ENCODE measurements at places on chromosomes 12 and 14.

DNA sequence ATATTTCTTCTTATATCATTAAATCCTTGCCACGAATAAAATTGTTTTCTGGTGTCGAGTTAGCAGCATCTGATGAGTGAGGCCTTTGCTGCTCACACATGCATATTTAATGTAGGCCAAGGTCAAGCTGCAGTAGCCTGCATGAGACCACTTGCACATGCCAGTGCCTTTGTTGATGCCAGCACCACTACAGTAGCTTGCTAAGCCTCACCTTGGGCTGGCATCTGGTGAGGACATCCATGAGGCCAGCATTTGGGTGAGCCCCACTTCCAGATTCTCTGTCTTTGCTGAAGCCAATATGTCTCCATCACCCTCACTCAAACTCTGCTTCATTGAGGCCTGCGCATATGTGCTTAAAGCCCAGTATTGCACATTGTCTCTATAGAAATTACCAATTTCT, 8.0 kb downstream of the CCDC59 start:
- no peak for DNase-seq

DNA sequence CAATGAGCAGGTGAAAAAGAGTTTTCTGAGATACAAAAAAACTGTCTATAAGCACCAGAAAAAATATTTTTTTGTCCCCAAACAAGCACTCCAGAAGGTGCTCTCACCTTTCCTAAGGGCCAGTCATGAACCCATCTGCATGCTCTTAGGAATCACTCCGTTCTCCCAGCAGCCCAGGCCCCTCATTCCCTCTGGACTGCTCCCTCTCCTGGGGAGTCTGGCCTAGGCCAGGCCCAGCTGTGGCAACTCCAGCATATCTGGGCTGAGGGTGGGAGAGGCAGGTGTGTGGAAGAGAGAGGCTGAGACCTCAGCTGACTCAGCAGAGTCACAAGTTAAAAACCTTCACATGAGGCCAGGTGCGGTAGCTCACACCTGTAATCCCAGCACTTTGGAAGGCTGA, 54.6 kb downstream of the TRAFD1 start:
- DNase-seq = no peak

- DNase-seq = no peak
Measured at GRCh38 chr12:44847888-44848702, 28.0 kb downstream of the NELL2 start.

DNA sequence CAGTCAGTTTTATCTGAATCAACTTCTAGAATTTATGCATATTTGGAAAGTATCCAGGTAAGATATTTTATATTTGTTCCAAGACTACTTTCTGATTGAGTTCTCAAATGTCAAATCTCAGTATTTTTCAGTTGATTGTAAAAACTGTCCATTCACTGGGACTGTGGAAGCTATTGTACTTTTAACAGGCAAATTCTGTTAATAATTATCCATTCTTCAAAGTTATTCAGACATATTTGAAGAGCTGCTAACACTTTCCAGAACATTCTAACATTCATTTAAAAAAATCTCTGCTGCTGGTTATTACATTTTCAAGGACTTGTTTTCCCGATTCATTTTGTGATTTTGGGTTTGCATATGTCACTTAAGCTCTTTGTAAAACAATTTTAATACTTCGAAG, 59.7 kb downstream of the PIK3C2G start:
- no peak for DNase-seq

GRCh38 chr12:75998292-75999063, 33.1 kb downstream of the PHLDA1 start:
- no peak for DNase-seq

GRCh38 chr12:124453419-124454351, 113.7 kb downstream of the NCOR2 start:
- DNase-seq = no peak

DNA sequence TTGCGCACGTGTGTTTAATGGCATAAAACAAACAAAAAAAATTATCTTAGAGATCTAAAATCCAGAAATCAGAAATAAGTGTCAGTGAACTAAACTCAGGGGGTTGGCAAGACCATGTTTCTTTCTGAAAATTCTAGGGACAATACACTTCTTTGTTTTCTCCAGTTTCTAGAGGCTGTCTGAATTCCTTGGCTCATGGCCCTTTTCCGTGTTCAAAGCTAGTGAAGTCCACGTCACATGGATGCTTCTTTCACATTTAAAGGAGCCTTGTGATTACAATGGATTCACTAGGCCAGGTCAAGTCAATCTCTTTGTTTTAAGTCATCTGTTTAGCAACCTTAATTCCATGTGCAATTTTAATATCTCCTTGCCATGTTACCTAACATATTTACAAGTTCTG, 22.4 kb downstream of the SLCO1B3 start:
- no peak for DNase-seq

DNA sequence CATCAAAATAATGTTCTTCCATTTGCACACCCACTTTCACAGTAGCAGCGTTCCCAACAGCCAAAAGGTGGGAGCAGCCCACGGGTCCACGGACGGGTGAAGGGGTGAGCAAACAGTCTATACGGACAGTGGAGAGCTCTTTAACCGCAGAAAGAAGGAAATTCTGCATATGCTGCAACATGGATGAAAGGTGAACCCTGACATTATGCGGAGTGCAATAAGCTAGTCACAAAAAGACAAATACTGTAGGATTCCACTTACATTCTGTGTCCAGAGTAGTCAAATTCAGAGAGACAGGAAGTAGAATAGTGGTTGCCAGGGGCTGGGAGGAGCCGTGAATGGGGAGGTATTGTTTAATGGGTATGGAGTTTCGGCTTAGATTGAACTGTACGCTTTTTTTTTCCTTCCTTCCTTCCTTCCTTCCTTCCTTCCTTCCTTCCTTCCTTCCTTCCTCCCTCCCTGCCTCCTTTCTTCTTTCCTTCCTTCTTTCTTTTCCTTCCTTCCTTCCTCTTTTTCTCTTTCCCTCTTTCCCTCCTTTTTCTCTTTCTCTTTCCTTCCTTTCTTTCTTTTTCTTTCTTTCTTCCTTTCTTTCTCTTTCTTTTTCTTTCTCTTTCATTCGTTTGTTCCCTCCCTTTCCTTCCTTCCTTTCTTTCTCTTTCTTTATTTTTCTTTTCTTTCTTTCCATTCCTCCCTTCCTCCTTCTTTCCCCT, 15.8 kb upstream of the ANKRD9 start:
- DNase-seq = no peak

GRCh38 chr12:95136598-95136997, 63.2 kb upstream of the NR2C1 start:
- no peak for DNase-seq

- peak; percentile 76 for DNase-seq
Measured at GRCh38 chr14:67943947-67944346, 124.4 kb downstream of the RAD51B start.

DNA sequence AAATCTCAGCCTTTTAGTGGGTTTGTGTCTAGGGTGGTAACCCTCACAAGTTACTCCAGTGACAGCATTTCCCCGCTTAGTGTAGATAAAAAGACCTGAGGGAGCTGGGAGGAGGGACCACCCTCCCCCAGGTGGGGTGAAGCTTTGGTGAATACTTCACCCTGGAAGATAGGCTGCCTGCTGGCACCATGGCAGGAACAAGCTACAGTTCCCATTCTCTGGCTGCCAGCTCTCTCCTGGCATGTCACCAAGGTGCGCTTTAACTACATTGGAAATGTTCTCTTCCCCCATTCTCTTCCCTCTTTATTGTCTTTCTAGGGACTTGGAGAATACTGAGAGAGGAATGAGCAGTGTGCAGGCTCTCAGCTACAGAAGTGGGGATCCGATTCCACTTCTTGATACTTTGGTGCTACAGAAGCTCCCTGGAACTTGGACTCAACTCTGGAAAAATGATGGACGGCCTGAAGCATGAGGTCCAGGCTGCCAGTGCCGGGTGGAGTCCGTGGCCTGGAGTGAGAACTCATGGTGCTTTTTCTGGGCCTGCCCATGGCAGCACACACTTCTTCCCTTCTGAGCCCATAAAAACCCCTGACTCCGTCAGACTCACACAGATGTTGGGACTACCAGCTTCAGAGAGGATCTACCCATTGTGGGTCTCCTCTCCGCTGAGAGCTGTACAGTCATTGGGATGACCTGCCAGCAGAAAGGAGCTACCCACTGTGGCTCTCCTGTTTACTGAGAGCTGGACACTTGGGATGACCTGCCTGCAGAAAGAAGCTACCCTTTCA, 198.0 kb downstream of the ADGRD1 start:
- no peak for DNase-seq

GRCh38 chr12:16003460-16003859, 92.3 kb downstream of the DERA start:
- DNase-seq = no peak

DNA sequence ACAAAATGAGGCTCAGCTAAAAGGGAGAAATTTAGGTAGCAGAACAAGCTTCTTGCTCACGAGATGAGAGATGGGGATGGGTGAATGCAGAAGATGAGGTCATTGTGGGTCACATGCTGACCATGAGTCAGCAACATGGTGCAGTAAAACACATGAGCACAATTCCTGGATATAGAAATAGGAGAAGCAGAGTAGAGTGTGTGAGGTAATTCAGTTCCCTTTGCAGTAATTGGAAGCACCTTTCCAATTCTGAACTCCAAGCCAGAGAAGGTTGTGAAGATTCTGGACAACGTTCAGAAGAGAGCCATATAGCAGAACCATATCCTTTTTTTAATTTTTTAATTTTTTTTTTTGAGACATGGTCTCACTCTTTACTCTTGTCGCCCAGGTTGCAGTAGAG, 62.0 kb upstream of the LMNTD1 start:
- DNase-seq = no peak

DNA sequence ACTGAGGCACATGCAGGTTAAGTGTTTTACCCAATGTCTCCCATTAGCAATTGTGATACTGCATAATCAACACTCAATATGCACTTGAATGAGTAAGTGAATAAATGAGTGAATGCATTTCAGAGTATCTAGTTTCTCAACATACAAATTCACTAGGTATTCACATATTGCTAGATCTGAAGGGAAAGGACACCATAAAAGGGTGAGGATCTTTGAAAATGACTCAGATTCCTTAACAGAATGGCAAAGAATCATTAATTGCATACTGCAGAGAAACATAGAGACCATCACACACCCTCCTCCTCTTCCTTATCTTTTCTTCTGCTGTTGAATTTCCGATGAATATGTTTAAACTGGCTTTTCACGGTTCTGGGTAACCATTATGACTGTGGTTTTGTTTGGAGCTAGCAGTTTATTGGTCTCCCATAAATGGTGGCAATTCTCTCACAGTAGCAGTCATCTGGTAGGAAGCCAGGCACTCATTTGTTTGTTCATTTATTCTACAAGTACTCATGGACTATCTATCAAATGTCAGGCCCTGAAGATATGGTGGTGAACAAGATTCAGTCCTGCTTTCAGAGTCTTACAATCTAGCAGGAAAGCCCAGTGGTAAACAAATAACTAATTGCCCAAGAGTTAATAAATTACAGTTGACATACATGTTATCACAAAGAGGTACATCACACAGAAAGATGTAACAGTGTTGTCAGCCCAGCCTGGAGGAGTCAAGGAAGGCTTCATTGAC, 70.2 kb downstream of the LLPH start:
- DNase-seq = no peak

DNA sequence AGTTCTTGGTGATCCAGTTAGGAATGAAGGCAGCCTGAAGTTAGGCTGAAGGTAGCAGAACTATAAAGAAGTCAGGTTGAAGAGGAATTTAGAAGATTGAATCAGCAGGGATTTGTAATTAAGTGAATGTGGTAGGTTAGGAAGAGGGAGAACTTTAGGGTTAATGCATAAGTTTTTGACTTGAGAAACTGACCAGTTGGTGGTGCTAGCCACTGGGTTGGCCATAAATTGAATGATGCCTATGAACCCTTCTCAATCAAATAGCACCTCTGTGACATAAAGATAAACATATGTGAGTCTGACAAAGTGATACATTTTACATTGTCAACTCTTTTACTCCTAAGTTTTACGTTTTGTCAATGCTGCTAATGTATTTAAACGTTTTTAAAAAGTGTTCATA, 290.6 kb upstream of the NAV3 start:
- DNase-seq = no peak

DNA sequence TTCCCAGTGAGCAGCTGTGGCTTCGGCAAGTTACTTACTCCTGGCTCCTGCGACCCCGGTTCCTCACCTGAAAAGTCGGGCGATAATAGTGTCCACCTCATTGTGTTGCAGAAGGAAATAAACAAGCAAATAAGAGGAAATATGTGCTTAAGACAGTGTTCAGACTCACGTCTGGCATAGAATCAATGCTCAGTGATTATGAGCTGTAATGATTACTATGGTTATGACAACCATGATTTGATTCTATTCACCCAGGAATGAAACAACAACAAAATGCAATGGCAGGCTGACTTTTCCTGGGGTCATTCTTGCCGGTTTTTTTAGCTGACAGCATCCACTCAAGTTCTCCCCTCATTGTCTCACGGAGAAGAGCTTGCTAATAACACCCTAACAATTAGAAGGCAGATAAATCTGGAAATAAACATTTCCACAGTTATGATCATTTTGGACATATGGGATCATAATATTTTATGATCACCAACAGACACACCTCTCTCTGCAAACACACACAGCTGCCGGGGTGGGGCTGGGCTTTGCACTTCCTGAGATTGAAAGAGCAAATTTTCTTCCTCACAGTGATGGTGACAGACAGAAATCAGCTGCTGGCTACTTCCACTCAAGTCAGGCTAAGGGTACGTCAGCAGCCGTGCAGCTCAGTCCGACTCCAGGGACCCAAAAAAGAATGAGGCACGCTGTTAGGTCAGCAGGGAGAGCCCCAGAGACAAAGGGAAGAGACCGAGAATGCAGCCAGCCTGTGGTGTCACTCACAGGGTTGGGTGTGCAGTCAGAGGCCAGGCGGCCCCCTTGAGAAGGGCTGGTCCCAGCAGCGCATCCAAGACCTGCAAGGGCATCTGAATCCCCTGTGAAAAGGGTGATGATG, 158.0 kb downstream of the RIMBP2 start:
- DNase-seq = no peak

GRCh38 chr12:129973236-129973961, 69.6 kb upstream of the TMEM132D start:
- DNase-seq = no peak

DNA sequence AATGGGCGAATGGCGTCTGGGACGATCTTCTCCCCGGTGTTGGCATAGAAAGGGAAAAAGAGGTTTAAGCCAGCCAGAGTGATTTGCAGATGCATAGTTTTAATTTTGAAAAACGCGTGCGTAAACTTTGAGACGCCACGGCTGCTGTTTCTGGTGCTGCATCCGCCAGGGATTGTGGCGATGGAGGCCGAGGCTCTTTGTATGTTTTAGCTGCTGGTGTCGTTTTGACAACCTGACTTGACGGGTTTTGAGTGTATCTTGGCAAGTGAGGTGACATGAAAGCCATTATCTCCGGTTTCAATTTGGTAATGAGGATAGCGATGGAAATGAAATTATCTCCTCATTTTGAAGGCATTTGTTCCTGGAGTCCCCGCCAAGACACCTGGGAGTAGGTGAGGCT, 1.6 kb downstream of the PTGDR start:
- no peak for DNase-seq

- DNase-seq = no peak
Measured at GRCh38 chr12:123943816-123944215, 28.8 kb downstream of the CCDC92 start.

All from type B pancreatic cell (in vitro differentiated cells).